ENCODE measurements at places on chromosomes 7 and 10.

DNA sequence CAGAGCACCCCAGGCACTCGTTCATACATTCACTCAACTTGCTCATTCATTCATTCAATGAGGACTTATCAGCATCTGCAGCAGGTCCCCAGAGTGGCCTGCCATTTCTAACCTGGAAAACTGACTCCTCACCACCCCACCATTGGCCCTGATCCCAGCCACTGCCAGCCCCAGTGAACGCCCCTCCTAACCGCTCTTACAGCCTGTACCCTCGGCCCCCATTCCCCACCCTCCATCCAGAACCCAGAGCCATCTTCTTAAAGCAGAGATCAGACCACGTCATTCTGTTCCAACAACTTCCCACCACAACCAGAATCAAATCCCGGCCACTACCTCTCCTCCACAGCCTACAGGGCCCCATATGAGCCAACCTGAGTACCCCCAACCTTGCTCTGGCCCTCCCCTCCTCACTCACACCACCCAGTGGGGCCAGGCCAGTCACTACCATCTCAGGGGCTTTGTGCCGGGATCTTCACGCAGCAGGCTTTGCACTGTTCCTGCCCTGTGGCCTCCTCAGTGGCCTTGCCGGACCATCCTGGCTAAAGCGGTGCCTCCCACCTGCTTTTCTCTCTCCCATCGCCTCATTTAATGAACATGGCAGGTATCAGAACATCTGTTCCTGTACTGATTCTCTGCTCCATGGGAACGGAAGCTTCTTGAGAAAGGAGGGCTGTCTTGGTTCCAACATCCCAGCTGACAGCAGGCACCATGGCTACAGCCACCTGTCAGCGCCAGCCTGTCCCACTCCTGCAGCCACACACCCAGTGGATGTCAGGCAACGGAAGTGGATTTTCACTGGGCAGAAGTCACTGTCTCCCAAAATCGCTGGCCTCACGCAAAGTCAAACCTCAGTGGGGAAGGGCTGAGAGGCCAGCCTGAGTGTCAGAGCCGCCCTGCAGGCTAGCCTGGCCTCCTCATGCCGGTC, 45.4 kb downstream of the FAM53B start:
- no peak for DNase-seq

DNA sequence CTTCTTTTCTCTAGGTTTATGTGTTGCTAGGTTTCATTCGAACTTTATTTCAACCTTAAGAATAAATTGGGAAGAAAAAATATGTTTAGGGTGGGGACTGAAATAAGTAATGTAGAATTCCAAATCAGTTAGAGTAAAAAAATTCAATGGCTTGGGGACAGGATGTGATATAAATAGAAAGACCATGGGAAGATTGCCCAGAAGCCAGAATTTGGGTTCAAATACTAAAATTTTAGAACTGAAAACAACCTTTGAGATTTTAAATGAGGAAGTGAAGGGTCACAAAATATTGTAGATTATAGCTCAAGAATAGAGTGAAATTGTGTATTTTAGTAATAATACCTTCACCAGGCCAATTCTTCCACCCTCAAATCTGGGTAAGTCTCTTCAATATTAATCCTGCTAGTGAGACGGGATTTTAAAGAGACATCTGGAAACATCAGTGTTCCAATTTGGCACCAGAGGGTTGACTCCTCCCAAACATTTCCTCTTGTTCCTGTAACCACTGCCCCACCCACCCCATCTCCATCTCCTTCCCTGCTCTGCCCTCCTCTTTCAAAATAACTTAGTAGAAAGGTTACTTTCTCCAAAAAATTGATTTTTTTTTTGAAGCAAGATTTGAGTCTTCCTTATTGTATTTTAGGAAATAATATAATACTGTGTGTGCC, 51.3 kb upstream of the FAM3C start:
- DNase-seq, result no peak

DNA sequence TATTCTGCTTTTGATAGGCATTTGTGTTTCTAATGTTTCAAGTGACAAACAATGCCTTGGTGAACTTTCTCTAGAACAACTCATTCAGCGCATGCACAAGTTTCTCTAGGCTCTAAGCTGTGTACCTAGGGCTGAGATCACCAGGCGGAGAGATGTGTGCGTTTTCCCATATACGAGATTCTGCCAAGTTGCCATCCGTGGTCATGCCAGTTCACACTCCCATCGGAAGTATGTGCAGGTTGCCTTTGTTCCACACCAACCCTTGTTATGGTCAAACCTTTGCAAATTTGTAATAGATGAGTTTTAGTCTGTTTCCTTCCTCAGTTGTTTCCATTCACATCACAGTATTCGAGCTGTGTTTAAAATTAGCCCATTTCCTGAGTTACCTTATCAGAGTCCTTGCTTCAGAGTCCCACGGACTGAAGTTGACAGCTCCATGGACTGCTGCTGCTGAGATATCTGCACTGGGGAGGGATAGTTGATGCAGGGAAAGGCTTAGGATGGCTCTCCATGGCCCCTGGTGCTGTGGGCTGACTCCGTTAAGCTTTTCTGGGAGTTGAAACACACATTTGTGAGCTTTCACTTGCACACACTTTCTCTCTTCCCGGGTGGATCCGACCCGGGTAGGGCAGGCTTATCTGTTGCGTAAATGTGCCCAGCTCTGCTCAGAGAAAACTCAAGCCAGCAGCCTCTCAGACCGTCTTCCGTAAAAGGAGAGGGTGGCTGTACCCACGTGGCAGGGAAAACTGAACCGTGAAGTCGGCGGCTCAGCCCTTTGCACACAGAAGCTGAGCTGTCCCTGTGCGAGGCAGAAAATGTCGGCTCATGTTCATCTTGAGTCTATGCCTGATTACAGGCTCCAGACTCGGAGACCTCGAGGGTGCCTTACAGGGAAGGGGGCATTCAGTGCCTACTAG, 49.4 kb downstream of the HK1 start:
- no peak for DNase-seq

DNA sequence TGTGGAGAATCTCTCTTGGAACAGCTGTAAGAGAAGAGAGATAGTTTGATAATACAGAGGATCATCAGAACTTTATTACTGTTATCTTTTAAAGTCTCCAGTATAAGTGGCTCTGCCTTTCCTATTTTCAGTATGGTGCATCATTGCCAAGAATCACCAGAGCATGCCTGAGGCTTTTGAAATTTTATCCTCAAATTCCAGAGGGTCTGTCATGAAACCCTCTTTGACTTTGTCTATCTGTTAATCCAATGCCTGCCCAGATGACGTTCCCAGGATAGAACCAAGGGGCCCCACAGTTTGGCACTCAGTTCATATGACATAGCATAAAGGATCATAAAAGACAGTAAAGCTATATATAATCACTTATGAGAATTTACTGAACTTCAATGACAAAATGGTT, 35.3 kb upstream of the SEMA3C start:
- no peak for DNase-seq

- DNase-seq, result no peak
Measured at GRCh38 chr7:131052285-131052904, 275.3 kb upstream of the MKLN1 start.

- no peak for DNase-seq
Measured at GRCh38 chr7:129423700-129424410, 10.4 kb upstream of the STRIP2 start.

GRCh38 chr10:123157210-123157609, 3.0 kb downstream of the BUB3 start:
- no peak for DNase-seq

GRCh38 chr7:134645935-134646334, 718 bp upstream of the BPGM start:
- DNase-seq, result no peak

DNA sequence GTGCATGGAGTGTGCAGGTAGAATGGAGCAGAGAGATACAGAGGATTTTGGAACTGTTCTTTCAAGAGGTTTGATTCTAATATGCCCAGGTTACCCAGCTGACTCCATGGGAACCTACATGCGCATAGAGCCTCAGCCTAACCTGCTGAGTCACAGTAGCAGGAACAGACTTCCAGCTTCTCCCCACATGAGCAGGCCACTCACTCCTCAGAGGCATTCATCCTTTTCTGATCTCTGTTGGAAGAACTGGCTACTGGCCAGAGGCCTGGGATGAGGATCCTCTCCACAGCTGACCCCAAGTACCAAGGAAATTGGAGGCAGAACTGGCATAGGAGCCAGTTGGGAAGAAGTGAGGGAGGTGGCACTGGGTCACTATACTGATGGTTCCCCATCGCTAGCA, 17.9 kb upstream of the CCSER2 start:
- DNase-seq, result no peak

DNA sequence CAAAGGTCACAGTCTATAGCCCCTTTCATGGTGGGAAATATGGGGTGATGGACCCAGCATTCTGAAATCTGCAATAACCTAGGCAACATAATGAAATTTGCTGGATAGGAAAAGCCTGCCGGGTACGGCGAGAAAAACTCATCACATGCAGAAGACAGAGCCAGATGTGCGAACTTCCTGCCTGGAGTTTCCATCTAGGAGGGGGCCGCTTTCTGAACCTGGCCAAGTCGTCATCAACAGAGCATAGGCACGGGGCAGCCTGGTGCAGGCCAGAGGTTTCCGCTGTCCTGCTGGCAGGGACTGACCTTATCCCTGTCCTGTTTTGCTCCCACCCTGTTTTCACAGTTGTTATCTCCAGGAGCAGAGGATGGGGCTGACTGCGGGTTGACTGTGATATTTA, 27.4 kb downstream of the CCDC3 start:
- no peak for DNase-seq

DNA sequence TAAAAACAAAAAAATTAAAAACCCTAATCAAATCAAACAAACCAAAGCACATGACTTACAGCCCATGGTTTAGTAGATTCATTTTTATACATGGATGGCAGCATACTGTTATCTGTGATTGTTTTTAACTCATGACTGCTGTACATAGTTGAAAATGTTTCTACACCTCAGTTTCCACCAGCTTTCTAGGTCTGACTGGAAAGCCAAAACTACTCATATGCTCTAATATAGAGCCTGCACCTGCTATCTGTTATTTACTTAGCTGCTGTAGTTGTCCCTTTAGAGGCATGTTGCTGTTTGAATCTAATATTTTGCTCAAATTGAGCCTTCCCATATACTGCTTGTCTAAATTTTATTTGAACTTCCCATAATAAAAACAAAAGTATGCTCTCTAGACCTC, 289.9 kb upstream of the LRRN3 start:
- DNase-seq, result no peak

- no peak for DNase-seq
Measured at GRCh38 chr10:94308866-94309265, 53.9 kb downstream of the NOC3L start.

- DNase-seq, result no peak
Measured at GRCh38 chr10:79182781-79183467, 114.2 kb downstream of the ZMIZ1 start.

DNA sequence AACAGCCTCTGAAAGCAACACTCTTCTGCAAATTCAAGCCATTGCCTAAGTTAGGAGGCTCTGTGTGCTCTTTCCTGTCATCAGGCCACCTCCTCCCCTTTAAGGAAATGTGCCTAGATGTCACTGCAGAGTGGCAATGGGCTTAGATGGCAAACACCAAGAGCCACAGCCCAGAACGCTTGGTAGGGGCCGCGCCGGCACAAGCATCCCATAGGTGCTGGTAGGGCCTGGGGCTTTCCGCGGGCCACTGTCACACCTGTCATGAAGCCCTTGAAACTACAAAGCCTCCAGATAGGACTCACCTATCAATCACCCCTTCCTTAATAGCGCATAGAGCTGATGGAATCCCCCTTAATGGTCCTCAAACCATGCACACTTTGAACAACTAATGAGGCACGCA, 299.9 kb downstream of the GRID1 start:
- no peak for DNase-seq

- no peak for DNase-seq
Measured at GRCh38 chr10:30987463-30987862, 44.2 kb downstream of the ZNF438 start.

GRCh38 chr7:23184709-23185359, 3.0 kb downstream of the NUP42 start:
- peak; percentile 35 for DNase-seq

DNA sequence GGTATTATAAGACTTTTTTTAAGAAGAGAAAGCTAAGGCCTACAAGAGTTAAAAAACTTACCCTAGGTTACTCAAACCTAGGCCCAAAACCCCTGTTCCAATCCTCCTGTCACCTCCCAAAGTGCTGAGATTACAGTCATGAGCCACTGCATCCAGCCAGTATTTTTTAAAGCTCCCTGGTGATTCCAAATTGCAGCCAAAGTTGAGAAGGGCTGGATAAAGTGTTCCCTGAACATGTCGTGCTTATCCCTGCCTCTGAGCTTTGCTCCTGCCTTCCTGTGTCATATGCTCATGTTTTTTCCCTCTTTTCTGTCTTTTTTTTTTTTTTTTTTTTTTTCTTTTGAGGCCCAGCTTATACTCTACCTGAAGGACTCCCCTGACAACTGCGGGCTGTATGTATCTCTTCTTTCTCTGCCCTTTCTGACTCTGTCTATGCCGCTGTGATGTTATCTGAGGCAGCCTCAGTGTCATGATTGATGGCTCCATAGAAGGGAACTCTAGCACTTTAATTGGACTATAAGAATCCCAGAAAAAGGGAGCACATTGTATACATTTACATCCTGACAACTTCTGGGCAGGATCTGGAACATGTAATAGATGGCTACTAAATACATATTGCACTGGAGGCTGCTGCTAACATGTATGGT, 8.0 kb downstream of the AKR1B10 start:
- no peak for DNase-seq

DNA sequence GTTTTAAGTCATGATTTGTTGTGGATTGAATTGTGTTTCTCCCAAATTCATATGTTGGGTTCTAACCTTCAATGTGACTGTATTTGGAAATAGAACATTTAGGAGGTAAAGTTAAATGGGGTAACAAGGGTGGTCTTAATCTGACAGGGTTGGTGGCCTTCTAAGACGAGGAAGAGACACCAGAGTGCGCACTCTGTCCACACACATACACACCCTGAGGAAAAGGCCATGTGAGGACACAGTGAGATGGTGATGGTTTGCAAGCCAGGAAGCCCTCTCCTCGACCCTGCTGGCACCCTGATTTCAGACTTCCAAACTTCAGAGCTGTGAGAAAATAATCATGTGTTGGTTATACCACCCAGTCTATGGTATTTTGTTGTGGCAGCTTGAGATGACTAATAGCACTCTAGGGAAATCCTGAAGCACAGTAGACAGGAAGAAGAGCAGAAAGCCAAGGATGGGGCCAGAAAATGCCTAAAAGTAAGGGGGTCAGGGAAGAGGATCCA, 28.0 kb upstream of the SEM1 start:
- no peak for DNase-seq

DNA sequence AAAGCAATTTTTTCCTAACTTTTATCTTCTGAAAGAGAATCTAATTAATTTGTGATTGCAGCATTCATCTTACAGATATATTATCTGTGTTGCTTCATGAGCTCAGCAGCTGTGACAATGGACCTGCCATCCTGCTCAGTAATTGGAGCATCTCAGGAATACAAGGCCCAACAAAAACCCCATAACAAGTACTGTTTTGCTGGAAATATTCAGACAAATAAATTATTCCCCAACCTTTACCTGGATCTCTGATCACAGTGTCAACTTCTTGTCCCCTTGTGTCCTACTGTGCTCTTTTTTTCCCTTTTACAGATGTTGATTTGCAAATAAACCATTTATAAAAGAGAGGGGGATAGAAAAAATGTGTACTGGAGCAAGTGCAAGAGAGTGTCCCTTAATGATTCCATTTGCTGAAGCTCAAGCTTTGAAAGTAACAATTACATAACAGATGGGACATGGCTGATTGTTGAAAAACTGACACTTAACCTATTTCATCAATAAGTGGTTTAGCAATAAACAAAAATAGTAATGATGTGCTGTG, 1063.4 kb upstream of the GHITM start:
- DNase-seq, result no peak

GRCh38 chr7:31465285-31465684, 48.6 kb upstream of the ITPRID1 start:
- DNase-seq, result no peak

- DNase-seq, result no peak
Measured at GRCh38 chr10:22537810-22538209, 176.6 kb downstream of the PIP4K2A start.
